ENCODE measurements at places on chromosomes 6 and 20.

DNA sequence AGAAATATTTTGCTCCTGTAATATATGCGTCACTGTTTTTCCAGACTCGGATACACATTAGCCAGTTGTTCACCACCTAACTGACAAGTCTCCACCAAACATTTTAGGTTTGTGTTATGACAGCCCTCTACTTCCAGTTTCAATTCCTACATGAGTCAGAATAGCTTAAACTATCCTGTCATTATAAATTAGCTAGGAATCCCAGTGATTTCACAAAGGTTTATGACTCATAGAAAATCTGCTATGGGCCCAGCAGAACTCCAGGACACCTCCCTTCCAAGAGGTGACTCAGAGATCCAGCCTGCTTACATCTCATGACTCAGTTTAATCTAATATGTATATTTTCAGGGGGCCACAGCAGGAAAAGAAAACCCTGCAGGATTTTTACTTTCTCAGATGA lies 17.4 kb upstream of the PLCB4 start:
- DNase-seq = no peak

DNA sequence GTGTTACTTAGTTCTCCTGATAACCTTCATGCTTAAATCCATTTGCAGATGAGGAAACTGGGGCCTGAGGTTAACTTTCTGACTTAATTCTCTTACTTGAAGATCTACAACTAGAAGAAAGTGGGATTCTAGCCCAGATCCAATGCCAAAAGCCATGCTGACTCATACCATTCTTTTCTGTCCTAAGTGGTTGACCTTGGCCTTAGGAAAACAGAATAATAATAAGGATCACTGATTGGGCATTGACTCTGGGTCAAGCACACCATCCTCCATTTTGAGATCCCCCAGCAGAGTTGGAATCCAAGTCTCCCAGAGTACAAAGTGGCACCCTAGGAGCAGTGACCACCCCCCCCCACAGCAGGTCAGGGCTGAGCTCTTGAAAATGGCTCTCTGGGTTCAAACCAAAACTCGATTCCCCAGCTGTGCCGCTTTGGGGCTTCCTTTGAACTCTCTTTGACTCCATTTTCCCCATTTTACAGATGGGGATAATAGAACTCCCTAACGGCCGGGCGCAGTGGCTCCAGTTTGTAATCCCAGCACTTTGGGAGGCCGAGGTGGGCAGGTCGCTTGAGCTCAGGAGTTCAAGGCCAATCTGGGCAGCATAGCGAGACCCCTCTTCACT lies 12.8 kb upstream of the ZNF217 start:
- no peak for DNase-seq

- DNase-seq = no peak
Measured at GRCh38 chr6:170135461-170135820, 155.4 kb downstream of the DLL1 start.

DNA sequence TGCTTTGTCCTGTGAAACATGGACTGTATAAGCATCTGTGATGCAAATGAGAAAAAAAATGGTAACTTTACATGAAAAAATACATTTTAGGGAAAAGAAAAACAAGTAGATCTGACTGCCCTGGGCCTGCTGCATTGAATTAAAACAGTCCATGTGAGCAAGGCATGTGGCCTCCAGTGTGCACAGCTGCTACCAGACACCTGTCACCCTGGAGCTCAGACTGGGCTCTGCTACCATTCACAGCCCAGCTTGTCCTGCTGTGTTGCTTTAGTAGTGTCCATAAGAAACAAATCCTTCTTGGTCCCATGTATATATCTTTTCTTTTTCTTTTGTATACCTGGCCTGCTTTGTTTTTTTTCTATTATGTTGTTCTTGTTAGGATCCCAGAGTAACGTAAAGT lies 315.9 kb downstream of the NKAIN2 start:
- DNase-seq = no peak

GRCh38 chr20:23129266-23129665 lies 43.1 kb upstream of the CD93 start:
- no peak for DNase-seq

DNA sequence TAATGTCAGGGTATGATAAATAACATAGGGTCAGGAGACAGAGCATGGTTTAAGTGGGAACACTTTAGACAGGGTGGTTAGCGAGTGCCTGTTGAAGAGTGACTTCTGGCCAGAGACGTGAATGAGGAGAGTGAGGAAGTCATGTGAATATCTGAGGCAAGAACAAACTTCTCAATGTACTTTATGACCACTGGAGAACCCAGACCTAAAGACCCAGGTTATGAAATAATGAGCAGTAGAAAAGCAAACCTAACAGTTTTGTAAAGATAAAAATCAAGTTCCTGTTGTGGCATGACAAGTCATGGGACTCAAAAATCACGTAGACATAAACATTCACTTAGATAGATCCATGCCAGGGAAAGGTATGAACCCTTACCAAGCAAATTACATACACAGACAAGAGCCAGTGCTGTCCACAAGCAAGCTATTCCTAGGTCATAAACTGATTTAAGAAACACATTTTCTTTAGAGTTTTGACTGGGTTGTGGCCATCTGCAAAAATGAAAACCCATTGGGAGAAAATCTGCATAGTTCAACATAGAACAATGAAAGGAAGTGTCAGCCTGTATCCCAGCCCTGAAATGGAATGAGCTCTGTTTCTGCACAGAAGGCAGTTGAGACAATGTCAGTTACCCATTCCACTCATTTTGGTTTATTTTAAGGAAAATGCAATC lies 2.2 kb upstream of the MYCT1 start:
- no peak for DNase-seq

- no peak for DNase-seq
Measured at GRCh38 chr20:45781391-45781931, 10.2 kb downstream of the WFDC3 start.

DNA sequence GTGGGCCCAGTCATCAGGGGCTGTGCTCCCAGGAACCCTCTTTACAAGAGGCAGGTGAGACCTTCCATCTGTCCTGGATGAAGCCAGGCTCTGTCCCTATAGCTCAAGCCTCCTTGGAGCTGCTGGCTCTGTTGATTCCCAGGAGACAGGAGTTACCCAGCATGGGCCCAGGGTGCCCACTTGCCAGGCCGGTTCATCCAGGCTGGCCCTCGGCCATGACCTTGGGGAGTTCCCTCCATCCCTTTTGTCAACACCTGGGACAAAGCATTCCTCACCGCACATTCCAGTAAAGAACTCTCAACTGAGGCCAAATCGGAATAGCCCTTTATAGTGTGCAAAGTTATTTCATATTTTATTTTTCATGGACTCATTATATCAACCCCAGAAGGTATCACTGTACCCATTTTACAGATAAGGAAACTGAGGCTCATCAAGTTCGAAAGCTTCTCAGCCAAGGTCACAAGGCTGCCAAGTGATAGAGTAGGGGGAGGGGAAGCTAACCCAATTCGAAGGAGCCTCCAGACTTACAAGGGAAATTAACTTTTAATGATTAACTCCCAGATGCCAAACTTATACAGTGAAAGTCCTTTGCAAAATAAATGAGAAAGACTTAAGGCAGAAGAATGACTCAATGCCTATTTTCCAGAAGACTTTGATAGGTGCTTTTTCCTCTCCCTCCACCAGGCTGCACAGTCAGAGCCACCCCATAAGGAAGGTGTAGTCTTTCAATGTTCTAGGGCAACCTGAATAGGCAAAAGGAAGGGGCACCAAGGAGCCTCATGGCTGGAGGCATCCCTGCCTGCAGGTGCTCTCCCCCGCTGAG lies 18.5 kb downstream of the SDC4 start:
- no peak for DNase-seq

DNA sequence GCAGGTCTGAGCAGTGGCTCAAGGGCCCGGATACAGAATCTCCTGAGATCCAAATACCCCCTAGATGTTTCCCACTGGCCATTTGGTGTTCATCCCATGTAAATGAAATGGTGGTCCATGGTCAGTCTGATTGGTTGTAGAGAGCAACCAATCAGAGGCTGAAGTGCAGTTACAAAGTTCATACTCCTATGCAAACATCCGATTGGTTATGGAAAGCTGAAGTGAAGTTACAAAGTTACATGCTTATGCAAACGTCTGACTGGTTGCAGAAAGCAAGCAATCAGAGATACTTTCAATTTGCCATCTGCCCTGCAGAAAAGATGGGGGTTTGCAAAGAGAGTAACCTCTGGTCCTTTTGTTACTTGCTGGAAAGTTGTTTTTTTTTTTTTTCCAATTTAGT lies 313.6 kb downstream of the CDKAL1 start:
- DNase-seq = no peak

GRCh38 chr6:139591075-139591865 lies 216.8 kb upstream of the CITED2 start:
- no peak for DNase-seq

DNA sequence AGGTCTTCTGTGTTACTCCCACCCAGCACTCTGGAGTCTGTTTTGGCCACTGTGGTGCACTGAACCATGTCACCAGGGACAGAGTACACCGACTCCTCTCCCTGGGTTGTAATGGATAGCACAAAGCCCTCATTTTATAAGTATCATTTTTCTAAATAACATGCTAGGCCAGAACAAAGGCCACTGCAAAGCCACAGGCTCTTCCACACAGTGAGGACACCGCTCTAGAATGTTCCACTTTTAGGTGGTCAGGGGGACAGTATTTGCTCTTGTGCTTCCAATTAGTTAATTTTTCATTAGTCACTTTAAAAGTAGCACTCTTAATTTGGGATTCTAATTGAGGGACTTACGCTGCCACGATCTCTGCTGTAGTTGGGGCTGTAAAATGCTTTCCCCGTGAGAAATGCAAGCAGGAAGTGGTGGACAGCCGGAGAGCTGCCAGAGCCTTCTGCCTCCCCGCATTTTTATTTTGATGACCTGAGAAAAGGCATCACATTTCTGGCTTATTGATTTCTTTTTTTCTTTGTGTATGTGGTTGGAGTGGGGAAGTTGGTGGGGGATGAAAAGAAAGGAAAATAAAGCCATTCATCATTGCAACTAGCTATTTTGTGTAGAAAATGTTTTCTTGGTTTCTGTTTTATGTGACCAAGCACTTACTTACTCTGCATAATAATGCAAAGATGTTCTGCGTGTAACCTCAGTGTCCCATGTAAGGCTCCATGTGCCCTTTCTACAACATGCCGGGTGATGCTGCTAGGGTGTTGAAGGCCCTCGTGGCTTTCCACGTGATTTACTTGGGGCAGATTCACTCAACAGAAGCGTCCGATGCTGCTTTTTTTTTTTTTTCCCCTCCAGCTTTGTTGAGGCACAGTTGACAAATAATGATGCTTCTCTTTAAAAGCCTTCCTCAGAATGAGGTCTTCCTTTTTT lies 195.9 kb downstream of the SASH1 start:
- no peak for DNase-seq
